Activated CD8-positive, alpha-beta T cell treated with anti-CD3 and anti-CD28 coated beads for 36 hours (primary cell): ENCODE measurements at places on chromosomes 6 and 20.
A peak's percentile ranks its signal among the peaks of the same experiment; 100 is the strongest.

GRCh38 chr6:119147101-119148053, 68.9 kb upstream of the FAM184A start:
- peak overlapping the region; percentile 78 for H3K27ac ChIP-seq
- H3K4me3 ChIP-seq: no peak overlapping the region
- H3K36me3 ChIP-seq: no peaks in the 10 kb centered on the region
- peaks cover 36% of the 10 kb centered on the region for H3K4me1 ChIP-seq

- no peaks in the 10 kb centered on the region for H3K27me3 ChIP-seq
- DNase-seq: no peak
- H3K4me3 ChIP-seq: peak overlapping the region; percentile 61
- peaks cover 1% of the 10 kb centered on the region for H3K36me3 ChIP-seq
- peaks cover 79% of the 10 kb centered on the region for H3K4me1 ChIP-seq
These were observed 30.3 kb downstream of the RREB1 start for GRCh38 chr6:7138046-7138531.

GRCh38 chr20:33177866-33178265, 9.9 kb downstream of the BPIFA2 start:
- no peak for DNase-seq
- H3K36me3 ChIP-seq: no peaks in the 10 kb centered on the region
- no peaks in the 10 kb centered on the region for H3K4me1 ChIP-seq
- H3K4me3 ChIP-seq: no peak overlapping the region
- no peaks in the 10 kb centered on the region for H3K27me3 ChIP-seq
- H3K27ac ChIP-seq: no peak overlapping the region

DNA sequence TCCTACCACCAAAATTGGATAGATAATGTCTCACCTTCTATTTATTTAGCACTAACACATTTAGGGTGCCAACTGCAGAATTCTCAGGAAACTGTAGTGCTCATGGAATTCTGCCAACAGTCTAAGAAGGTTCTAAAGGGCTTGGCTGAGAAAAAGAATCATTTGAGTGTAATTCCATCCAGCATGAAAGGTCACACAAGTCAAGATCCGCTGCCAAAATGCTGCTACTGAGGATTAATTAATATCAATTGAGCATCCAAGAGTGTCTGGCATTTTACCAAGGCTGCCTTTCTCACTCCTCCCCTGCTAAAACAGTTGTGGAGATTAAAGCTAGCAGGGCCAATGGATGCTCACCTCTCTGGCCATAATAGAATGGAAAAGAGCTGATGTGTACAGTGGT, 112.7 kb downstream of the FHL5 start:
- H3K27me3 ChIP-seq: peaks cover 2% of the 10 kb centered on the region
- H3K27ac ChIP-seq: no peak overlapping the region
- no peak overlapping the region for H3K4me3 ChIP-seq
- H3K36me3 ChIP-seq: no peaks in the 10 kb centered on the region
- DNase-seq: no peak
- no peaks in the 10 kb centered on the region for H3K4me1 ChIP-seq

DNA sequence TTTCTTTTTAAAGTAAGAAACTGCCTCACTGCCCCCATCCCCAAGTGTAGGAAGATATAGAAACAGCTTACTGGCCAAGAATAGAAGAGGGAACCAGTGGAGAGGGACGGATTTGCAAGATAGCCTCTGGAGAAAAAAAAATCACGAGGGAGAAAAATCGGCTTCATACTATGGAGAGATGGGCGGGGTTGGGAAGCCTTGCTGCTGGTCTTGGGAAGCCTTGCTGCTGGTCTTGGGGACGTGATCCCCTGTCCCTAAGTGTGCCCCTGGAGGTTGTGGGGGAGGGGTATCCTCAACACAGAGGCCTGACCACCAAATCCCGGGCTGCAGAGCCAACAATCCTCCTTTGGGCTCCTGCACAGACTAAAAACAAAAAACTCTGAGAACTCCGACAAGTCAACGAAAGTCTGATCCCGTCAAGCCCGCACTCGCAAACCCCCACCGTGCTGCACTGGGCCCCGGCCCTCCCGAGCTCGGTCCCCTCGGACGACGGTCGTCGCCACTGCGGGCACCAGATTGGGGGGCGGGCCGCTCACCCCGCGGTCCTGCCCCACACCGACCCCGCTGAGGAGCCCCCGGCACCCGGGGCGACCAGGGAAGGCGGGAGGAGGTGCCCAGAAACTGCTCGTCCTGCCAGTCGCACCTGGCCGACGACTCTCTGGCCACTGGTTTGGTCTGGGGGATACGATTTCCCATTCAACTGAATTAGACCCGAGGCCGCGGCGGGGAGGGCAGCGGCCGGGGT, 750 bp downstream of the MAP7 start:
- no peaks in the 10 kb centered on the region for H3K36me3 ChIP-seq
- peak overlapping the region; percentile 61 for H3K4me3 ChIP-seq
- no peak for DNase-seq
- no peak overlapping the region for H3K27ac ChIP-seq
- peaks cover 35% of the 10 kb centered on the region for H3K27me3 ChIP-seq

DNA sequence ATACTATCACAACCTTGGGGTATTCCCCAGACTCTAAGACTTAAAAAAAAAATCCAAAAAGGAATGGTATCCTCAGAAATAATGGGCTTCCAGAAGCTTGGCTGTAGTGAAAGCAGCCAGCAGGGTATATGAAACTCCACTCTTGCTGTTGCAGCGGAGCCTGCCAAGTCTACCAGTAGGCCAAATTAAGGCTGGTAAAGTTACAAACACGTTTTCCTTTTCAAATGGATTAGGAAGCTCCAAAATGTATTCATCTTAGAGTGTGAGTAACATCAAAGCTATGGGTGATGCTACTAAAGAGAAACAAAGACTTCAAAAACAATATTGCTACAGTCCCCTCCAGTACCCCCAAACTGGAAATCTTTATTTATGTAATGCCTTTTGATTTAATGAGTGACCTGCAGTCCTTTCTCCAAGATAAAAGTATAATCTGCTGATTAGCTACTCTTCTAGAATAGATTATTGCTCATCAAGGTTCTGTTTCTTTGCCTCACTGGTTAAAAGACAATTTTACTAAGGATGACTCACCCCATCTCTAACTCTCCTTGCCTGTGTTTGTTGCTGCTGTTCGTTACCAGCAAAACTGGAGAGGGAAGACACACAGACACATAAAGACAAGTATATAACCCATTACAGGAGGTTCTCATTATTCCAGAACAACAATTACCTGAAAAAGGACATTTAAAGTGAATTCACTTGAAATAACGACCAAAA, 84.9 kb downstream of the BTBD9 start:
- no peak overlapping the region for H3K27ac ChIP-seq
- H3K36me3 ChIP-seq: no peaks in the 10 kb centered on the region
- H3K27me3 ChIP-seq: no peaks in the 10 kb centered on the region
- peaks cover 4% of the 10 kb centered on the region for H3K4me1 ChIP-seq

DNA sequence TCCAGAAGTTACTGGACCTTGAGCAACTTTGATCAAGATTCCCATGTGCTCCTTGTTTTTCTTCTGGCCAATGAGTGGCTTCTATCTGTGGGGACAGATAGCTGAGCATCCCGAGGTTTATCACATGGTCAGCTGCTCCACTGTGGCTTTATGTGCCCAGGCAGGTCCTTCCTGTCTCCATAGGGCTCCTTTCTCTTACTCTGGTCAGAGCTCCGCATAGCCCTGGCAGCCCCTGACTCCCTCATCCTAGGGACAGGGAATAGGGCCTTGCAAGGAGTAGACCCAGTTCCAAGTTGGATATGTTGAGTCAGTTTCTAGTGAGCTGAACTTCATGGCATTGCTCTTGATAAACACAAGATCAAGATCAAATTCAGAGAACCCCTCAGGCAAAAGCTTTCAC, 6.4 kb upstream of the MAS1L start:
- no peaks in the 10 kb centered on the region for H3K4me1 ChIP-seq
- H3K36me3 ChIP-seq: no peaks in the 10 kb centered on the region

DNA sequence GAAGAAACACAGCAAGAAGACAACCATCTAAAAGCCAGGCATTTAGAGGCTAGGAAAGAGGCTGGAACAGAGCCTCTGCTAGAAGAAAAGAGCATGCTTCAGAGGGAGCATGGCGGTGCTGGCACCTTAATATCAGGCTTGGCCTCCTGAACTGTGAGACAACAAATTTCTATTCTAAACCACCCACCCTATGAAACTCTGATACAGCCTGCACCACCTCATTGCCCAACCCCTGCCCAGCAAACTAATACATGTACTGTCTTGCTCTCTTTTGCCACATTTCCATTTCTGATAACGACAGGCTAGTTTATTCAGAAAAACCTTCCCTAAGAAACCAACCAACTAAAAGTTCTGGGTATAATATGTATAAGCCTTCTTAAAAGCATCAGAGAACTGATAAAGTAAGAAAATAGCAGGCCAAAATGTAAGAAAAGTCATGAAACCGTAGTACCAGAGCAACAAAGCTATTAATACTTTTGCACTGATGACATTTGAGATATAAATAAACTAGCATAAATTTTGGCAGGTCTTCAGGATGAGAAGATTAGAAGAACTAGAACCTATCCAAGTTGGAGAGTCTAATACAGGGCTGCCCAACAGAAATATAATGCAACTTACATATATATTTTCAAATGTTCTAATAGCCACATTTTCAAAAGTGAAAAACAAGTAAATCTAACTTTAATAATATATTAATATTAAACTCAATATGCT, 184.7 kb upstream of the HSF2 start:
- no peak overlapping the region for H3K4me3 ChIP-seq
- no peaks in the 10 kb centered on the region for H3K4me1 ChIP-seq
- no peak overlapping the region for H3K27ac ChIP-seq
- H3K36me3 ChIP-seq: no peaks in the 10 kb centered on the region
- no peak for DNase-seq

DNA sequence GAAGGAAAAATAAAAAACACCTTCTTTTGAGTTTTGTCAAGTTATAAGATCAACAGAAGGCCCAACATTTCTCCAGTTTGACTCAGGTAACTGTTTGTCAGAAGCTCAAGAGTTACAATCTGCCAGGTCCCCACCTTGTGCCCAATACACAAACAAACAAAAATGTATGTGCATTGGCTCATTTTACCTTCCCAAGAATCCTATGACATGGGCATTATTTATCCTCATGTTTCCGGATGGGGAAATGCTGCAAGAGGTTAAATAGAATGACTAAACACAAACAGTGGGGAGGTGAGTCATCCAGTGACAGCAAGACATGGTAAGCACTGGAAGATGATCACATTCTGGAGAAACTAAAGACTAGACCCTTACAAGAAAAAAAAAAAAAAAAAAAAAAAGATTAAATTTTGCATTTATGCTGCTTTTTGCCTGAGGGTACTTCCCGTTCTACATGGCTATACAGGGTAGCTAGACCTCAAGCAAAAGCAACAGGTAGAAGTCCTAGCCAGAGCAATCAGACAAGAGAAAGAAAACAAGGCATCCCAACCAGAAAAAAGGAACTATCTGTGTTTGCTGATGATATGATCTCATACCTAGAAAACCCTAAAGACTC, 23.6 kb upstream of the ANKRD60 start:
- no peaks in the 10 kb centered on the region for H3K27me3 ChIP-seq
- peaks cover 24% of the 10 kb centered on the region for H3K4me1 ChIP-seq
- DNase-seq: no peak
- no peak overlapping the region for H3K4me3 ChIP-seq
- peaks cover 31% of the 10 kb centered on the region for H3K36me3 ChIP-seq

- H3K36me3 ChIP-seq: peaks cover 2% of the 10 kb centered on the region
- no peak for DNase-seq
- no peaks in the 10 kb centered on the region for H3K27me3 ChIP-seq
- H3K4me3 ChIP-seq: no peak overlapping the region
- H3K27ac ChIP-seq: no peak overlapping the region
- H3K4me1 ChIP-seq: no peaks in the 10 kb centered on the region
These were observed 287.1 kb downstream of the GMDS start for GRCh38 chr6:1958257-1958656.

DNA sequence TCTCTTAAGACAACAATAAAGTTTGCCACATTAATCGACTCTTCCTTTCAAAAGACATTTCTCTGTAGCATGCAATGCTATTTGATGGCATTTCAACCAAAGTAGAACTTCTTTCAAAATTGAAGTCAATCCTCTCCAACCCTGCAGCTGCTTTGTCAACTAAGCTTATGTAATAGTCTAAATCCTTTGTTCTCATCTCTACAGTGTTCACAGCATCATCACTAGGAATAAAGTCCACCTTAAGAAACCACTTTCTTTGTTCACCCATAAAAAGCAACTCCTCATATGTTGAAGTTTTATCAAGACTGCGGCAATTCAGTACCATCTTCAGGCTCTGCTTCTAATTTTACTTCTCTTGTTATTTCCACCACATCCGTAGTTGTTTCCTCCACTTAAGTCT, 11.5 kb upstream of the BLOC1S5 start:
- H3K4me1 ChIP-seq: peaks cover 16% of the 10 kb centered on the region
- no peak for DNase-seq

- no peaks in the 10 kb centered on the region for H3K36me3 ChIP-seq
- peaks cover 9% of the 10 kb centered on the region for H3K27me3 ChIP-seq
- no peaks in the 10 kb centered on the region for H3K4me1 ChIP-seq
These were observed 105.1 kb upstream of the GPR6 start for GRCh38 chr6:109872968-109873545.

GRCh38 chr6:111612379-111612778, 6.7 kb upstream of the TRAF3IP2 start:
- H3K27me3 ChIP-seq: peaks cover 16% of the 10 kb centered on the region
- no peak overlapping the region for H3K27ac ChIP-seq
- H3K36me3 ChIP-seq: peaks cover 4% of the 10 kb centered on the region
- no peak for DNase-seq
- H3K4me1 ChIP-seq: no peaks in the 10 kb centered on the region

DNA sequence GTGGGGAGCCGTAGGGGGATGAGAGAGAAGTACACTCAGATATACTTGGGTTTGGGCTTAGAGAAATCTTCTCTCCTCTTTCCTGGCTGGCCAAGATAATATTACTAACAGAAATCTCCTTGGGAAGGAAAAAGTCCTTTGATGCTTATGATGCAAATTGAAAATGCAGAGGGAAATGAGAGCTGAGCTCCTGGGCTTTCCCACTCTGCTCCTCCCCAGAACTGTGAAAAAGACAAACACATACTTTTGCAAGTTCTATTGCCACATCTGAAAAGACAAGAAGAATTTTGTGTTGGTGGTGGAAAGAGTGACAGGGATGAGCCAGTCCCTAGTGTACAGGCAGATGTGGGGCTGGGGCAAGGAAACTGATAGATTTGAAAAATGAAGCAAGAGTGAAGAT, 185.9 kb downstream of the ANKRD60 start:
- no peak overlapping the region for H3K4me3 ChIP-seq
- H3K4me1 ChIP-seq: no peaks in the 10 kb centered on the region
- H3K27me3 ChIP-seq: peaks cover 6% of the 10 kb centered on the region
- H3K27ac ChIP-seq: no peak overlapping the region
- DNase-seq: no peak
